ENCODE measurements at places on chromosomes 5 and 9.

- no peak for DNase-seq
These were observed 62.5 kb upstream of the FCN2 start for GRCh38 chr9:134818000-134818568.

GRCh38 chr5:80835128-80835527 is 125.0 kb upstream of the RASGRF2 start:
- DNase-seq: no peak

DNA sequence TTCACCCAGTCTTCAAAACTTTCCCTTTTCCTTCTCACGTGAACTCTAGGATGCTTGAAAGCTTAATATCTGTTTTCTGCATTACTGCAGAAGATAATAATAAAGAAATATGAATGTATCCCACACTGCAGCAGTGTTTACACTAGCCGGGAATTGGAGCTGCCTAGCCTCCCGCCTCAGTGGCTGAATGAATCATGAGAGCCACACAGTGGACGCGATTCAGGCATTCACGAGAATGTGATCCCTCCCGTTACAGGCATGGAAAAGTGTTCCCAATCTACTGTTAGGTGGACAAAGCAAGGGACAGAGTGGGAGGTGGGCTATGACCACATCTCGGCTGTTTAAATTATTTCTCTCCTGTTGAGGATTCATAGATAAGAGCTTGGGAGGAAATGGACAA is 69.4 kb upstream of the CTSL start:
- DNase-seq: no peak

DNA sequence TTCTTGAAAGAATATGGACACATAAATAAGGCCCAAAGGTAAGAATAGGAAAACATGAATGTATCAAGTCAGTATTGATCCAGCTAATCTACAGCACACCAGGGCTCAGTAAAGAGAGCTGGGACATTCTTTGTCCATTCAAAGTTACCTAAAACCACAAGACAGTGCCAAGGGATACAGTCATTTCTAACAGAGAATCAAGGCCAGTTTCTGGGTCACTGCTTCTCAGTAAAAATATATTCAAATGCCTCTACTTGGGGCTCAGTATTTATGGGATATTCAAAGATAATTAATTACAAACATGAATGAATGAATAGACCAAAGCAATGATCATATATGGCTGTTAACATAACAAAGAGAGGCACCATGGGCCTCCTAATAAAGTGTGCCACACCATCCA is 34.9 kb downstream of the MTMR12 start:
- DNase-seq: no peak

DNA sequence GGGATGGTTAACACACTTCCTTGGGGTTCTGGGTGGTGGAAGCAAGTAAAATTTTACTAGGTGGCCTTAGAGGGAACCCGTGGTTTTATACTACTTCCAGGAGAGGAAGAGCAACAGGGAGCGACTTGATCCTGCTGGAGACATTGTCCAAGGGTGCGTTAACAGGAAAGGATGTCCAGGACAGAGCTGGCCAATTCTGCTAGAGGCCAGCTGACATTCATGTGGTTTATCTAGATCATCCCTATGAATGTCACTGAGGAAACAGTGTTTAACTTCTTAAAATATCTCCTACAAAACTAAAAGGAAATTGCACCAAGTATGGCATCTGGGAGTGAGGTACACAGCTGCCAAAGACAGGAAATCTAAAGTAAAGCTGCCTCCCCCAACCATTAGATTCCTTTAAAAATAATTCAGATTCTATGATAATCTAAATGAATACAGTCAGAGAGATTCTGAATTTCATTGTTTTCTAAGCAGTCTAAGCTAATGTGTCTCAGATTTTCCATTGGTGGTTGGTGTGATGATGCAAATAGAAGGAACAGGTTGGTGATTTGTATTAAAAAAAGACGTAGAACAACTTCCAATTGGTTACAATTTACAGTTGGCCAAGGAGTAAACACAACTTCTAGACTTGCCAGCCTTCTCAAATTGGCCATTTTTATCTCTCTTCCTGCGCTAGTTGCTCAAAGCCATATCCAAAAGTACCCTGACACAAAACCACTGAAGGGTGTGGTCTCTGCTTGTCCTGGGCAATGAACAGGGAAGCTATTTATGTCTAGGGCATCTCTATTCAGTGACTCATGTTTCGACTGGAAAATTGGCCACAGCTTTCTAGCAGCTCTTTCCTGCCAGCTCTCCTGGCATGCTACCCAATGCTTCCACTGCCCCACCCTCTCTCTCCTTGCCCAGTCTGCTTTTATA is 574.7 kb upstream of the MEF2C start:
- DNase-seq: peak; percentile 17

GRCh38 chr9:752201-752600 is 89.3 kb upstream of the DMRT1 start:
- DNase-seq: peak; percentile 95

DNA sequence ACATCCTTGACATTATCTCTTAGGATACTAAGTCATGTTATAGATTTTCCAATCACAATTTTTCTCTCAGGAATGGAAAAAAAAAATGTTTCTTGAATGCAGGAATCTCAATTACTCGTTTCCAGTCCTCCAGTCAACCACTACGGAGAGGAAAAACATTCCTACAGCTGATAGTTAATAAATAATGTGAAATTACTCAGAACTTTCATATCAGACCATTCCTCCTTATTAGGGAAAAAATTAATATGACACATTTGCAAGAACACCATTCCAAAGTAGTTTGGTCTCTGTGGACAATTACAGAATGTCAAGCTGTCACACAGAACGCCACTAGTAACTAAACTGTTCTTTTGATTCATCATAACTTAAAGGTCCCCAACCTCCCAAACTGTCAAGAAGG is 31.5 kb downstream of the MED27 start:
- no peak for DNase-seq

DNA sequence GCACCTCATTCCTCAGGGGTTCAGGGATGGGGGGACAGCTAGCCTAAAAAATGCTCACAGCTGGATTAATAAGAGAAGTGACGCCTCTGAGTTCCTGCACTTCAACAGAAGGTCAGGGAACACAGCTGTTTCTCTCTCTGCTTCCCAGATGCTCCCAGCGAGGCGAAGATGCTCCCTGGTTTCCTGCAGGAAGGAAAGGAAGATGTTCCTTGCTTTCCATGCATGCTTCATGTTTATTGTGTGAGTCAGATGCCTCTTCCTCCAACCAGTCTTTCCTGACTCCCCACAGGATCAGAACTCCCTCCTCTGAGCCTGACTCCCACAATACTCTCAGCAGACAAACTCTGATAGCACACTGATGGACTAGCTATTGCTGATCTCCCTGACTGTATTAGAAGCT is 71.9 kb downstream of the MFAP3 start:
- DNase-seq: no peak

GRCh38 chr9:98860871-98861293 is 53.4 kb downstream of the GALNT12 start:
- peak; percentile 38 for DNase-seq

GRCh38 chr5:118440496-118440895 is 547.9 kb downstream of the DTWD2 start:
- DNase-seq: no peak

DNA sequence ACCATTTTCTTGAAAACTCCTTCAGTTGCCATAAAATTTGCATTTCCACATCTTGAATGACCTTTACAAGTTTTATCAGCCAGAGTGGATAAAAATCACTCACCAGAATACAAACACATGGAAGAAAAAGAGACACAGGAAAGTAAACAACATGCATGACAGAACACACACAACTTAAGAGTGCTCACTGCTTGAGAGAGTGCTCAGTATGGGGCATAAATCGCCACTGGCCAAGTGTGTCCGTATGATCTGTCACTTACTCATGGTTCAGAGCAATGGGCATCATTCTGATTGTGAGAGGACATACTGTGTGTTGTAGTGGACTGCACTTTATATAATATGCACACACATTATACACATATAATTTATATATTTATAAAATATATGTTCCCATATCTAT is 155.6 kb upstream of the NTRK2 start:
- no peak for DNase-seq

DNA sequence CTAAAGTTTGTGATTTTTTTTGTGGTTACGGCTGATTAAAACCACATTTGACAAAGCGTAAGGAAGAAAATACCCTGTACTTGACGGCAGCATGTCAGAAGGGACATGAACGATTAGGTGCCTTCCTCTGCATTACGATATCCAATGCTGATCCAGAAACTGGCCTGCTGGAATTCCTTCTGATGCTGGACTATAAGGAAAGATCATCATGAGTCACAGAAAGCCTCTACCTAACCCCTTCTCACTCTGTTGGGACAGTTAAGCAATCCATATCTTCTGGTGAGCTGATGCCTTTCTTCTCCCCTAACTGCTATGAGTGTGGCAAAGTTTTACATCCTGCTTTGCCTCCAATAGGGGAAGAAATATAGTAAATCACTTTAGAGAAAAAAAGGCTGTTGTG is 78.4 kb upstream of the PAPPA start:
- DNase-seq: no peak

GRCh38 chr5:2131826-2132496 is 249.2 kb upstream of the IRX4 start:
- no peak for DNase-seq

GRCh38 chr9:87280421-87280820 is 217.2 kb upstream of the DAPK1 start:
- no peak for DNase-seq

- DNase-seq: no peak
These were observed 24.6 kb downstream of the TLE1 start for GRCh38 chr9:81664638-81665222.

- peak; percentile 82 for DNase-seq
These were observed 214.6 kb upstream of the C9orf72 start for GRCh38 chr9:27787891-27788290.

GRCh38 chr9:91654527-91654926 is 230.9 kb upstream of the NFIL3 start:
- DNase-seq: no peak

- no peak for DNase-seq
These were observed 211.6 kb downstream of the MAPKAP1 start for GRCh38 chr9:125495172-125496119.

- DNase-seq: no peak
These were observed 100.3 kb upstream of the RAPGEF1 start for GRCh38 chr9:131840220-131840619.

DNA sequence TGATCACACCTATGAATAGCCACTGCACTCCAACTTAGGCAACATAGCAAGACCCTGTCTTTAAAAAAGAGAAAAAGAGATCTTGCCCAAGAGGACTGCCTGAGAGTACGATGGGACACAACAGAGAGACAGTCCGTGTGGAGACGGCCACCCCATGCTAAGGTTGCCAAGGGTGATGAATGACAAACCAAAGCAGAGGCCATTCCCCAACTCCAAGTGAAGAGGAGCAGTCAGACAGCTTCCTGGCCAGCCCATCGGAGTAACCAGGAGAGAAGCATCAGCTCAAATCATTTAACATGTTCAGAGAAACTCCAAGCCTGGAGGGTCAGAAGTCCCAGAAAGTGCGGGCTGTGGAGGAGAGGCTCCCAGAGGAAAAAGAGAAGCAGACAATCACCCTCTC is 63.9 kb upstream of the SUB1 start:
- DNase-seq: no peak

DNA sequence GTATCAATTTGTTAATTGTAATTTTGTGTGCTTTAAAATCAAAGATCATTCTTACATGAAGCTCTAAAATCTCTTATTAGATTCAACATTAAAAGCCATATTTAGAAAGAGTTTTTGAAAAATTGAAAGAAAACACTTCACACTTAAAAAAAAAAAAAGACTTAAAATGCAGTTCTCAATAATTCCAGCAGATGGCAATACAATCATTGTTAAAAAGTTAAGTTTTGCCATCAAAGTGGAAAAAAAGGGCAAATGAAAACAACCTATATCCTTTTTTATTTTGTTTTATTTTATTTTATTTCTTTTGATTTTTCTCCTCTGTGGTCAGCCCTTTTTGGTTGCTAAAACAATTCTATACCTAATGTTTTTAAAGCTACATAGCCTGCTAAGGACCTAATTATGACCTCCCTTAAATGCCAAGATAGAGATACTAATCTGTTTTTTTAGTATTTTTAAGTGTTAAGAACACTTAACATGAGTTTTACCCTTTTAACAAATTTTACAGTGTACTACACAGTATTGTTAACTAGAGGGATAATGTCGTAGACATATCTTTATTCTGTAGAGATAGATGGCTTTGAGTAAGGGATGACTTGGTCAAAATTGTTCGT is 154.2 kb upstream of the DAB2 start:
- peak; percentile 57 for DNase-seq

DNA sequence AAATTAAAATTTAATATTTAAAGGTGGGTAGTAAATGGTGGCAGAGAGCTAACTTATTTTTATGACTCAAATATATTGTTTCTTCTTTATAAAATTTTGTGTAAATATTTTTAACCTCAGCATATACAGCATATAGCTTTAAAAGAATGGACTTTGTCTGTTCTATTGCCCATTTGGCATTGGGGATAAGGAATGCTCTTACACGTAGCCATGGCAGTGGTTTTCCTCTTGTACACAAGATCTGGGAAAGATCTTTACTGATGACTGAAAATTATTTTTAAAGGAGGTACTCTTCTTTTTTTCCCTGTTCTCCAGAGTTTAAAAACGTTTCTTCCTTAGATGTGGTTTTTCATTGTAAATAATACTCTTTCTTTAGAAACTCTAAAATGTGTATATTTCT is 75.0 kb downstream of the PBX3 start:
- DNase-seq: no peak

DNA sequence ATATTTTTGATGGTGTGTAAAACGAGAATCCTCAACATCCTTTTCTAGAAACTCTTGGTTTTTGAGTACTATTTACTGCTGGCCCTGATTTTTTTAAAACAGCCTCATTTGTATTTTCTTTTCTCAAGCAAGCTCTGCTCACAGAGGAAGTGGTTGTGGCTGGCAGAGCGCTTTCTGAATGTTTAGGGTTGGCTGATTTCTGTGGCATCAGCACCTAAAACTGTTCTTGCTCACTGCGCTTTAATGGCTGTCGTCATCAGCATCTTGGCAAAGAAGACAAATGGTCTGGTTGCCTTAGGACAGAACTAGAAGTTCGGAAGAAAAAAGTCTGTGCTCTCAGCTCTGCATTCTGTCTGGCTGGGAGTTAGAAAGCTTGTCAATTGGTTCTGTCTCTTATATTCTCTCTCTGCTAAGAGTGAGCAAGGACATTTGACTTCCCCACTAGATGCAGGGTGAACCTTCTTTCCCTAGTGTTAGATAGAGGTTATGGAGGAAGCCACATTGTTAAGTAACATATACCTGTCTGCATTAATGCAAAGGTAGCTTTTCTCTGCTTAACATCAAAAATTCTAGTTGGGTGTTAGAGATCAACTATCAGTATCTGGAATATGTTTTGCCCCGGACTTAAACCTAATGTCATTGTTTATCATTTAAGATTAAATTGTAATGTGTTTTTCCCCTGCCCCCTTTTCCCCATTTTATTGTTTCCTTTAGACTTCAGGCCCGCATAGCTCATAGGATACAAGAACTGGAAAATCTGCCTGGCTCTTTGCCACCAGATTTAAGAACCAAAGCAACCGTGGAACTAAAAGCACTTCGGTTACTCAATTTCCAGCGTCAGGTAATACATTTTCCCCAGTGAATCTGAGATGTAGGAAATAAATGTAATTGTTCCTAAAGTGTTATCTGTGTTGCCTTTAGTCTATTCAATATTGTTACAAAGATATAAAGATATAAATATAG is 39.0 kb downstream of the SMARCA2 start:
- DNase-seq: peak; percentile 42

All from suppressor macrophage treated with lipopolysaccharide for 1 hour (primary cell).